ENCODE measurements at places on chromosomes 12 and 14.

DNA sequence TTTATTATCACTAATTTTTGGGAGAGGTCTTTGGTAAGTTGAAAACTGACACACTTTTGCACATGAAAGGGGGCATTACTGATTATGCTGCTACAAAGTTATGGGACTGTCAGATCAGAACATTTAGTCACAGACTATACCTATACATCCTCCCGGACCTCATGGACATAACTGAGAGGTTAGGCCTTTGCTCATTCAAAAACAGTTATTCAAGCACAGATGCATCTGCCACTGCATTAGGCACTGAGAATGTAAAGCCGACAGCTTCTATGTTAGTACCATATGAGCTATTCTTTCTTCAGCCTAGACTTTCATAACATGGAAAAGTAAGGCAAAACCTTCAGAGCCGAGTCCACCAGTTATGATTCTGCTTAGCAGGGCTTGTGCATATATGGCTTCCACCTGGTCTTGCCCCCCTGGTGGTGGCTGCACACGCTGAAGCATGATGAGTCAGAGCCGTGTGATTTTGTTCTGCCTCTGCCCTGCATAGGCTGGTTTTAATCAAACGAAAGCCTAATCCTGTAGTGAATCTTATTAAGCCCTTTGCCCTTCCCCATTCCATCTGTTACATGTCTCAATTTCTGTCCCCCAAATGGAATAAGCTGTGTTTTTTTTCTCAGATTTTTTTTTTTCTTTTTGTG, 21.8 kb upstream of the RNU6-8 start:
- DNase-seq, result peak; percentile 67

DNA sequence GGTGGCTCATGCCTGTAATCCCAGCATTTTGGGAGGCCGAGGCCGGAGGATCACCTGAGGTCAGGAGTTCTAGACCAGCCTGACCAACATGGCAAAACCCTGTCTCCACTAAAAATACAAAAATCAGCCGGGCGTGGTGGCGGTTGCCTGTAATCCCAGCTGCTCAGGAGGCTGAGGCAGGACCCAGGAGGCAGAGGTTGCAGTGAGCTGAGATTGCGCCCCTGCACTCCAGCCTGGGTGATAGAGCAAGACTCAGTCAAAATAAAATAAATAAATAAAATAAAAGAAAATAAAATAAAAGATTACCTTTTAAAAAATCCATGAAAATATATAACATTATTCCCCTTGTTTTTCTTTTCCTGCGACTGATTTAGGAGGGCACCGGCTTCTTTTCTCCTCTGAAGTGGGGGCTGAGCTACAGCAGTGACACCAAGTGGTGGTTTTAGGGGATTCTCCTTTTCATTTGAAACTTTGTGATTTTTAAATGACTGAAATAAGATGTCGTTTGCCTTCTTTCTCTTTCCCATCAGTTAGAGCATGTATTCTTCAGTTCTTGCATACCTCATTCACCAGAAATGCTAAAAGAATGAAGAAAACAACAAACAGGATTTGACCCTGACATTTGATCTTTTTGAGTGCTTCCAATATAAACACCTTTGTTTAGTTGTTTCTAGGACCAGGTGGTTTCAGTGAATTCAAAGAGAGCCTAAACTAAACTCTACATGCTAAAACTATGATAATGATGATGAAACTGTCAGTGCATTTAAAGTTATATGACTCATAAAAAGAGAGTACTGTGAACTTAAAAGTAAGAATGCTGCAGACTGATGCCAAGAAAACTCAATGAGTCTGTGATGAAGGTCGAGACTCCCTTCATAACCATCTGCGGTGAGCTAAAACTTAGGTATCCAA, 22.6 kb upstream of the PKP2 start:
- DNase-seq, result peak; percentile 51

DNA sequence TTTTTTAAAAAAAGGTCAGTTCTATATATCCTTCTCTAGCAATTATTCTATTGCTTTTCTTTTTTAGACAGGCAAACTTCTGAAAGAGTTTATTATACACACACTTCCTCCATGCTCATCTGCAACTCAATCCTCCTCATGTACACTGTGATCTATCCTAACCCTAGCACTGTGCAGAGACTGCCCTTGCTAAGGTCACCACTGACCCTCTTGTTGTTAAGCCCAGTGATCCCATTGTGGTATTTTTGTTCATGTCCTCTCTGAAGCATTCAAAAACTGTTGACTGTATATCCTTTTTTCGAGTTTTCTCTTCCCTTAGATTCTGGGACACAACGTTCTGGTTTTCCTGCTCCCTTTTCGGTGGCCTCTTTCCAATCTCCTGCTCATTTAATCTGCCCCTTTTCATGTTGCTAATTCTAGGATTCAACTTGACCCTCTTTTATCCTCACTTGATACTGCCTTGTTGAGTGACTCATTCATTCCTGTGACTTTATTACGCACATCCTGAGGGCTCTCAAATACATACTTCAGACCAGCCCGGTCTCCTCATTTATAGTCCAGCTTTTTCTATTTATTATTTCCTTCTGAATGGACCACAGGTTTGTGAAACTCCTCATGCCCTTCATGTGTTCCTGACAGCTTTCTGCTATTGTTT, 53.9 kb upstream of the PTPRB start:
- DNase-seq, result no peak

DNA sequence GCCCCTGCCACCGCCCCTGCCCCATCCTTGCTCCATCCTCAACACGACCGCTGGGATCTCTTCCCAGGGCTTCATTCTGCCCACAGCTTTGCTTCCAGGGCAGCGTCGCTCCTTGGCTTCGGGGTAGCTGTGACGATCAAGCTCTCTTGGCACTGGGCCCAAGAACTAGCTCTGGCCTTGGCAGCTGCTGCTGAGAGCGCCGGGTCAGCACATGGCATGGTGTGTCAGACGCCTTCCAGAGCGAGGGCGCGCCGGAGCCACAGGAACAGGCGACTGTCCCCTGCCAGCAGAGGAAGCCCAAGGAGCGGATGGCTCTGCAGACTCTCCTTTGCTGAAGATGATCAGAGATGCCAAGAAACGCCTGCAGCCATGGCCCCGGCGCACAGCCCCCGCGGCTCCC, 15.9 kb downstream of the RAB35 start:
- DNase-seq, result no peak

GRCh38 chr12:58914457-58914856, 5.8 kb downstream of the LRIG3 start:
- DNase-seq, result no peak
